ENCODE measurements at places on chromosomes 5 and 9.

GRCh38 chr5:40904205-40904993, 4.9 kb upstream of the C7 start:
- peak; percentile 86 for DNase-seq

DNA sequence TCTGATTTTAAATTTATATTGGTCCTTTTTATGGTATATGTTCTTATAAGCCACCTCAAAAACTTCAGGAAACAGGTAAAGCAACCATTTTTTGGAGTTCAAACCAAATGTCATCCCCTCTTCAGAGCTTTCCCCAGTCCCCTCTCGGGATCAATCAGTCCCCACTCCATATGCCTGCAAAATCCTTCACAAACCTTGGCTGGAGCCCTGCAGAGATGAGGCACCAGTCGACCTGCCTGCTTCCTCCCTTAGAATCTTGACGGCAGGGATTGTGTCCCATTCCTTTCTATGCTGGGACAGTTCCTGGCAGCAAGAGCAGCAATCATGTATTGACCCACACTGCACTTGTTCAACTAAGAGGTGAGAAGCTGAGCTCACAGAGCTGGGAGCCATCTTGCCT, 22.6 kb downstream of the B4GALT1 start:
- DNase-seq, result no peak

DNA sequence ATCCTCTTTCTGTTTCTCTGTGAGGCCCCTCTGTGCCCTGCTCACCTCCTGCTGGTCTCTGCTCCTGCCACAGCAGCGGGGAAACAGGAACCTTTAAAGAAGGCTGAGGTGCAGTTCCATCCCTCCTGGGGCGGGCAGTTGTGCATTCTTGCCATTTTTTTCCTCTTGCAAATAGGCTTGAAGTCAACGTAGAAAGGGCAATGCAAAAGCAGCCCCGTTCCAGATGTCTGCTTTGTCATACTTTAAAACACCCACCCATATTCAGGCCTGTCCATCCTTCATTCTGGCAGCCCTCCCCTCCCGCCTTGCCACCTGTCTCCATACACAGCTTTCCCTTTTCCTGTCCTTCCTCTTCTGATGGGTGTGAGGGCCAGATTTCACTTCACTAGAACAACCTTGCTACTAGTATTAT, 65.4 kb upstream of the KLF9 start:
- DNase-seq, result peak; percentile 84

DNA sequence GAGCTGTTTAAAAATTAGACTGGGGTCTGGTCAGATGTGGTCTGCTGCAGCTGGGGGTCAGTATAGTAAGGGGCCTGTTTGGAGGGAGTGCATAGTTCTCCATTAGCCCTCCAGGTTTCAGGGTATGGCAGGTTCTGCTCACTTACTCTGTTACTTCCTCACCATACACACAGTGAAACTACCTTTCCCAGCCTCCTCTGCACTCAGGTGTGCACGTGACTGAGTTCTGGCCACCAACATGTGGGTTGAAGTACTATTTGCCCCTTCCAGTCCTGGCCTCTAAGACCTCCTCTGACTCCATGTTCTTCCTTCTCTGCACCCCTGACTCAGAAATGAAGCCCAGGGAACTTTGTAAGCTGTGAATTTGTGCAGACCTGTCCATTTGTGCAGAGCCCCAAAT, 190.5 kb upstream of the CLINT1 start:
- no peak for DNase-seq

- DNase-seq, result no peak
Measured at GRCh38 chr5:178668579-178668978, 41.7 kb upstream of the CLK4 start.

GRCh38 chr5:33422191-33422590, 18.6 kb upstream of the TARS1 start:
- DNase-seq, result no peak

DNA sequence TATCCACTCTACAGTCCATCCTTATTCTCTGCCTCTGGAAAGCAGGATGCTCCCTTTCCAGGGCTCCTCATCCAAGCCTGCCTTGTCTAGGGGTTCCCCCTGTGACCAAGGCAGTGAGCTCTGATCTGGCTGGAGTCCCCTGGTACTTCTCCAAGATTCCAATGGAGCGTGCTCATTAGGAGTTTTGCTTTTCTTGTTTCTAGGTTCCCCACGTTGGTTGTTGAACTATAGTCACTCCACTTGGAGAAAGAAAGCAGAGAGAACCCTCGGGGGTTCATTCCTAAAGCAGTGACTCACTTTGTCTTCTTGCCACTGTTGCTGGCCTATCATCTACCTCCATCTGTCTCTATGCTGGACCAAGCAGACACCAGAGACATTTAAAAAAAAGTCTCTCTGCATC, 192.6 kb downstream of the TLE4 start:
- DNase-seq, result no peak

GRCh38 chr9:93167185-93167584, 16.8 kb upstream of the WNK2 start:
- DNase-seq, result no peak

DNA sequence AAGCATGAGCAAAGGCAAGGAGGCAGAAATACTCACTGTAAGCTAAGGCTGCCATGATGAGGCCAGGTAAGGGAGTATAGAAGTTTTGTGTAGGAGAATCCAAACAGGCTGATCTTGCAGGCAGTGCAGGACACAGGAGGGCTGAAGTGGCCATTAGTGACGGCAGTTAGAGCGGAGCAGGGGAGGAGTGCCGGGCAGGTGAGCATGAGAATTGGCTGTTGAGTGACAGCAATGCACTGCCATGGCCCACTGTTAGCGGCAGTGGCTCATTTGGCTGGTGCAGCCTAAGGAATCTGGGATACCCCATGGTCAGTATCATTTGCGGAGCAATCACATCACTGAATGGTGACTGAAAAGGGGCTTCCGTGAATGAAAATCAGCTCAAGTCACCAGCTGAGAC, 22.8 kb downstream of the RGS3 start:
- DNase-seq, result no peak

GRCh38 chr5:139148306-139148705, 49.9 kb downstream of the SIL1 start:
- DNase-seq, result no peak

- DNase-seq, result no peak
Measured at GRCh38 chr5:99835791-99836190, 699.4 kb upstream of the FAM174A start.

DNA sequence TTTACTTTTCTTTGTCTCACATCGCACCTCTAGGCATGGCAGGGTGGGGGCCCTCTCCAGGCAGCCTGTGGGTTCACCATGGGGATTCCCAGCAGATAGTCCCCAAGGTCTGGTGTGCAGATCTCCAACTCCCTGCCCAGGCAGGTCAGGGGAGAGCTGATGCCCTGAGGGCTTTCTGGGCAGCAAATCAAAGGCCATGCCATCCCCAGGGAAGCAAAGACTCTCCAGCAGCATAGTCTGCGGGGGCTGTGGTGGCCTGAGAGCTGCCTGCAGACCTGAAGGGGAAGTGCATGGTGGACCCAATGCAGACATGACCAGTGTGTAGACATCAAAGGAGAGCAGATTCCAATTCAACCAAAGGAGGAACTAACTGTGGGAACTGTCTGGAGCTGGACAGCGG, 7.7 kb downstream of the NEURL1B start:
- DNase-seq, result no peak

- no peak for DNase-seq
Measured at GRCh38 chr5:163976696-163977095, 471.3 kb downstream of the MAT2B start.

DNA sequence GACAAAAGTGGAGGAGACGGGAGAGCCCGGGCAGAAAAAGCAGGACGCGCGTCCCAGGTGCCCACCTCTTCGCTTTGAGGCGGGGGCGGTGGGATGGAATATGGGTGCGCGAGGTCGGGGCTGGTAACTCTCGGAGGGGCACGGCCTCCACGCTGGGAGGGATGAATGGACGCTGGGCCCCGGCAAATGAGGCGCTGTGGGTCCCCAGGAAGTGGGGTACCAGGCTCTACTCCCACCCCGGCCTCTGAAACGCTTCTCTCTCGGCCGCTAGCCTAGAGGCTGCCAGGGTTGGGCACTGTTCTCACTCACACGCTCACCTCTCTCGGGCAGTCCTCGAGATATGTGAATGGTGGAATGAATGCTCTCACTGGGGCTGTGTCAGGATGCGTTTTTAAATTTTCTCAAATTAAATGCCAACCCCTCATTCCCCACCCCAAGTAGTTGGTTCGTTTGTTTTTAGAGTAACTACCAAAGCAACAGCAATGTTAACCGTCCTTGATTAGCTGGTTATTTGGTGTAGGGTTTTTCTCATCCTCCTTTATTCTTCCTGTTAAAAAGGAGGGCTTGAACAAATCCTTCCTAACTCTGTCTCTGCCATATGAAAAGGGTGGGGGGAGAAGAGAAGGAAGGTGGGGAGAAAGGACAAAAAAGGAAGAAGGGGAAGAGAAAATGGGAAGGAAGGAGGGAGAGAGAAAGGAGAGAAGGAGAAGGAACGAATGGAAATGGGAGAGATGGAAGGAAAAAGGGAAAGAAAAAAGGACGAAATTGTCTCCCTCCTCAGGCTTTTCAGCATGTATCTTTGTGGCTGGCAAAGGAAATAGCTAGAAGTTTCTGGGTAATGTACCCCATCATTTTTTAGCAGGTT, 1.3 kb upstream of the EBF1 start:
- DNase-seq, result peak; percentile 50

- no peak for DNase-seq
Measured at GRCh38 chr5:91652678-91653077, 269.6 kb upstream of the ARRDC3 start.

DNA sequence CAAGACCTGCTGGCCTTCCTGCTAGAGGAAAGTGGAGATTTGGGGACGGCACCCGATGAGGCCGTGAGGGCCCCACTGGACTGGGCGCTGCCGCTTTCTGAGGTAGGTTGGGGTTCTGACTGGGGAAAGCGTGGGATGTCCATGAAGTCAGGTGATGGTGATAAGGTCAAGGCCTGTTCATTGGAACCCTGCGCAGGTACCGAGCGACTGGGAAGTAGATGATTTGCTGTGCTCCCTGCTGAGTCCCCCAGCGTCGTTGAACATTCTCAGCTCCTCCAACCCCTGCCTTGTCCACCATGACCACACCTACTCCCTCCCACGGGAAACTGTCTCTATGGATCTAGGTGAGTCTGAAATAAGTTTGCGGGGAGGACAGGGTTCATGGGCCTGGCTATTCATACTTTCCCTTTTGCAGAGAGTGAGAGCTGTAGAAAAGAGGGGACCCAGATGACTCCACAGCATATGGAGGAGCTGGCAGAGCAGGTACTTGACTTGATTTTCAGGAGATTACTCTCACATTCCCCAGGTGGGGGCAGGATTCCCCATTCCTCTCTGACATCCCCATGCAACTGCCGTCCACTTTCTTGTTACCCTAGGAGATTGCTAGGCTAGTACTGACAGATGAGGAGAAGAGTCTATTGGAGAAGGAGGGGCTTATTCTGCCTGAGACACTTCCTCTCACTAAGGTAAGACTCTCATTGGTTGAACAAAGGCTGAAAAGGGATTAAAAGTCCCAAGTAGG, 505 bp downstream of the CREB3 start:
- peak; percentile 77 for DNase-seq

DNA sequence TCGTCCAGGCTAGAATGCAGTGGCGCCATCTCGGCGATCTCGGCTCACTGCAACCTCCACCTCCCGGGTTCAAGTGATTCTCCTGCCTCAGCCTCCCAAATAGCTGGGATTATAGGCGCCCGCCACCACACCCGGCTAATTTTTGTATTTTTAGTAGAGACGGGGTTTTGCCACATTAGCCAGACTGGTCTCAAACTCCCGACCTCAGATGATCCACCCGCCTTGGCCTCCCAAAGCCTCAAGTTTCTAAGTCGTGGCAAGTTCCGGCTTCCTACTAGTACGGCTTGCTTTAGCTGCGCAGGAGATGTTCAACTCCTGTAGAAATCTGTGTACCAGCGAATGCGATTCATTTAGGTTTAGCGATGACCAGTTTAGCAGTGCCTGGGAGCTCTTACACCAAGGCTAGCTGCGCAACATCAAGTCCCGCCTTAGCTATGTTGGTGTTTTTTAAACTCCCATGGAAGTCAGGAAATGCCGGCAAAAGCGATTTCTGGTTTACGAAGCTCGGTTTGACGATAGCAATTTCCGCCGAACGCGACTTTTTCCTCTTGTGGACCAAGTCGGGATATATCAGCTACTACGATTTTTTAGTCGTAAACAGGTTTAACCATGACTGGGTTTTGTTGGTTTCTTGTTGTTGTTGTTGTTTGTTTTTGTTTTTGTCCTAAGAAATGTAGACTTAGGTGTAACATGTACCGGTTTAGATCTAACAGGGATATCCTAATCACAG, 46.4 kb downstream of the ANXA2R start:
- no peak for DNase-seq

DNA sequence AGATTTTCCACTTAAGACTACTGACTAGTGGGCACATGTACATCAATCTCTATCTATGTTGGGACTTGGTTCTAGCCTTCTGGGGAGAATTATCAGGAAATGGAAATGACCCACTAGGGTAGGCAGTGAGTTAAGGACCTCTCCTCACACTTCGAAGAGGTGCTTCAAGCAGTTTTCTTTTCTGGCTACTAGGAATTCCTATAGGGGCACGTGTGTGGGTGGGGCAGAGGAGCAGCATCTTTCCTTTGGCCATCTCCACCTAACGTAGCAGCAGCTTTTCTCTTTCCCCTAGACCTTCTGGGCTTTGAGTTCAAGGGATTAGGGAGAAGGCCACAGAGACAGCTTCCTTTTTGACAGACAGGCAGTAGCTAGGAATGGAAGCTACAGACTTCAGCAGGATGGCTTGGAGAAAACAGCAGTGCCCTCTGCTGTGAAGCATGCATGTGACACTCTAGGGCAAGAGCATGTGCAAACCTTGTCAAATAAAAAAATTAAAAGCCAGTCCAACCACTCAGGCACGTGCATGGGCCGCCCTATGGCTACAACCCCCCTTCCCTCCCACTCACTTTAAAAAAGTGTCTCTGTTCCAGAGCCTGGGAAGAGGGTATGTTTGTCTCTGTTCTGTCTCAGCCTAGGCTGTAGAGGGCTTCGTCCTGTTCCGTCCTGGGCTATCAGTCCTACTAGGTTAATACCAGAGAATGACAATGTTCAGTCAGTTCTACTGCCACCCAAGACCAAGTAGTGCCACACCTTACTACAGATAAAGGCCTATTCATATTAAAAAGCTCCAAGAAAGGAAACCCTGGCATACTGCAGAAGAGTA, 8.7 kb upstream of the GFRA3 start:
- DNase-seq, result peak; percentile 80

GRCh38 chr5:90940227-90940995, 381.8 kb downstream of the ADGRV1 start:
- DNase-seq, result peak; percentile 51

DNA sequence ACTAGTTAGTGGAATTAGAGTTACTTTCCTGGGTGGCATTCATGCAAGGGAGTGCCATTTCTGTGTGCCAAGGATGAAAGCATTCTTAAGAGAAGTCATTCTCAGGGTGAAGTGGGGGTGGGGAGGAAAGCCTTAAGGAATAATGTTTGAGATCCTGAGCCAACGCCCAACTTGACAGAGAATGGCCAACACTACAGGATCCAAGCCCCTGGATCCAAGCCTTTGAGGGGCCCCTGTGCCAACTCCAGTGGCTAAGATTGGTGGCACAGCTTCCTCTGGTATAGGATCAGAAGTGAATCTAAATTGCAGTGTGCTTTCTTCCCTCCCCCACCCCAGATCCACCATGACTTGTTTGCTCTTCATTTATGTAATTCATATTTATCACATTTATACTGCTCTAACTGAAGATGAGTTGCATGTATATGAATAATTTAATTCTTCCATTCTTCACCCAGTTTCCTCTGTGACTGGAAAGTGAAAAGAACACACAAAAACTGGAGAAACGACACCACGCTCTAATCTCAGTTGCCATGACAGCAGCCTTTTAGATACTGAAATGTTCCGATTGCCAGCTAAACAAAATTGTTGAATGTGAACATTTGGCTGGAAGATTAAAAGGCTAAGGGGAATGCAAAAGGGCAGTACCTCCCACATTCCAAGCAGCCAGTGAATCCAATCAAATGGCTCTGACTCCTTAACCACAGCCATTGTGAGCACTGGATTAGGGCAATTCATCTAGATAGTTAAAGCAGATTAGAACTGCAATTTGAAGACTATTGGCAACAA, 4.5 kb downstream of the ZNF608 start:
- DNase-seq, result peak; percentile 96
